T-helper 17 cell (primary cell): ENCODE measurements at places on chromosomes 6 and 20. TPM values are rescaled to one million over a fixed set of nuclear protein-coding genes. Genes with fewer than 3 reads are reported as not detected.

Gene CST2
- total RNA-seq: not detected

Gene ZBTB12
- total RNA-seq: 0.96 TPM

Gene RBM12
- 86.0 TPM for total RNA-seq

Gene LBP
- total RNA-seq: not detected

GRCh38 chr20:38501858-38502436 lies 29.3 kb downstream of the RALGAPB start:
- H3K27me3 ChIP-seq: no peaks in the 10 kb centered on the region
- DNase-seq: no peak
- no peak overlapping the region for H3K27ac ChIP-seq
- H3K4me1 ChIP-seq: peaks cover 12% of the 10 kb centered on the region
- no peak overlapping the region for H3K4me3 ChIP-seq

DNA sequence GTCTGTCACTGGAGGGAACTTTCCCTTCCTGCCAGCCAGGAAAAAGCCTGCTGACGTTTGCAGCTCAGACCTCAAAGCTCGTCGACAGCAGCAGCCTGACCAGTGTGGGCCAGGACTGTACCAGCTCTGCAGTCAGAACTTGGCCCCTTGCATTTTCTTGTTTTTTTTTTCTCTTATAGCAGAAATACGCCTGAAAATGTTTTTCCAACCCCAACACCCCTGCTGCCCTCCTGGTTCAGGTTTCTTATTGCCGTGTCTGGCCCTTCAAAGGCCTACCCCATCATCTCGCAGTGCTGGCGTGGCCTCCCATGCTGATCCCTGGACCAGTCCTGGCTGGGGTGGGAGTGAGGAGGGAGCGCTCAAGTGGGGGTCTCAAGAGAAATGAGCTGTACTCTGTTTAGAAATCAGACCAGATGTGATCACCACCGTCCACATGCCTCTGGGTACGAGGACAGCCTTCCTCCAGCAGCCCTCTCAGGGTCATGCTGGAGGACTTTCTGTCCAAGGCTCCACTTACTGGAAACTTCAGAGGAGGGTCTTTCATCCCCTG lies 169.0 kb downstream of the FOXC1 start:
- DNase-seq: no peak
- no peaks in the 10 kb centered on the region for H3K36me3 ChIP-seq
- H3K4me3 ChIP-seq: no peak overlapping the region
- peaks cover 11% of the 10 kb centered on the region for H3K4me1 ChIP-seq

GRCh38 chr6:144675231-144675861 lies 390.2 kb downstream of the UTRN start:
- H3K36me3 ChIP-seq: peaks cover 8% of the 10 kb centered on the region
- H3K4me1 ChIP-seq: peaks cover 12% of the 10 kb centered on the region
- DNase-seq: peak; percentile 16
- H3K27me3 ChIP-seq: no peaks in the 10 kb centered on the region
- no peak overlapping the region for H3K4me3 ChIP-seq
- peak overlapping the region; percentile 59 for H3K27ac ChIP-seq

DNA sequence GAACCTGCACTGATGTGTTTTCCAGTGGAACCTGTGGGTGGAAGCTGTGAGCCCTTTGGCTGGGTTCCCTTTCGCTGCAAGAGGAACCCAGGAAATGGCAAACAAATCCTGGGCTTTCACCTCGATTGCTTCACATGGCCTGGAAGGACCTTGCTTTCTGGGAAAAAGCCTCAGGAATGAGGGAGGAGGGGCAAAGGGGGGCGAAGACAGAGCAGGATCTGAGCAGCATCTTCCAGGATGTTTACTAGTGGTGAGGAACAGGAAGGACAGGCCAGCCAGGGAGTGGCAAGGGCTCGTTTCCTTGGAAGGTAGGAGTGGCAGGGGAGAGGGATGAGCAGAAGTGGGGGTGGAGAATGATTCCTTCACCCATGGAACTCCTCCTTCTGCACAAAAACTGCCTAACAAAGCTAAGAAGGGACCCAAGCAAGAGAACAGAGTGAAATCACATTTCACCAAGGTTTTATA lies 5.9 kb downstream of the SLC2A10 start:
- H3K27me3 ChIP-seq: peaks cover 43% of the 10 kb centered on the region
- no peak overlapping the region for H3K27ac ChIP-seq
- H3K36me3 ChIP-seq: peaks cover 4% of the 10 kb centered on the region
- DNase-seq: no peak
- H3K4me3 ChIP-seq: no peak overlapping the region

DNA sequence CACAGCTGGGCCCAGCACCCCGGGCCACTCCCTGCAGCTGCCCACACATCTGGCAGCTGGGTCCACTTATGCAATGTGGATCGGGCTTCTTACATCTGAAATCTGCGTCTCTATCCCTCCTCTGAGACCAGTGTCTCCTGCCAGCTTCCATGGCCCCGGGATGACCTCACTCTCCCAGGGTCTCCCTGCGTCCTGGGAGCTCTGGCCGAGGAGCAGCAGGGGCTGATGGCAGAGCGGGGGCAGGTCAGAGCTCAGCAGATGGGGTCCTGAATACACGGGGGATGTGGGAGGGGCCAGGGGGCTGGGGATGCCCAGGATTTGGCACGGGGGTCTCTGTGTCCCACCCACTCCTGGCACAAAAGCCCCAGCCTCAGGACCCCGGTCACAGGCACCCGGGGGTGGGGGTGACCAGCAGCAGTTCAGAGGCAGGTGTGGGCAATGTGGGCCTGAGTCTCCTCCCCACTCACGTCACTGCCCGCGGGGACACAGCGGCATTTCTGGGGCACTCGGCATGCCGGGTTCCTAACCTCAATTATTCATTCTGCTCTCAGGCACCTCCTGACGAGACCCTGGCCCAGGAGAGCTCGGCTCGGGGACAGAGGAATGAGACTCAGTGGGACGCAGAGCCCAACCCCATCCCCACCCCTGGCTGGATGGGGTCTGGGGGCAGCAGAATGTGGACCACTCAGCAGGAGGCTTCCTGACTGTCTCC lies 16.4 kb downstream of the CHRNA4 start:
- H3K4me1 ChIP-seq: no peaks in the 10 kb centered on the region
- DNase-seq: no peak
- H3K27me3 ChIP-seq: peaks cover 17% of the 10 kb centered on the region
- no peaks in the 10 kb centered on the region for H3K36me3 ChIP-seq

GRCh38 chr6:46926481-46926880 lies 4.7 kb upstream of the ADGRF5 start:
- no peak overlapping the region for H3K27ac ChIP-seq
- no peaks in the 10 kb centered on the region for H3K4me1 ChIP-seq
- peaks cover 8% of the 10 kb centered on the region for H3K27me3 ChIP-seq
- no peak for DNase-seq
